T-cell (primary cell): ENCODE measurements at places on chromosomes 11 and 22.

DNA sequence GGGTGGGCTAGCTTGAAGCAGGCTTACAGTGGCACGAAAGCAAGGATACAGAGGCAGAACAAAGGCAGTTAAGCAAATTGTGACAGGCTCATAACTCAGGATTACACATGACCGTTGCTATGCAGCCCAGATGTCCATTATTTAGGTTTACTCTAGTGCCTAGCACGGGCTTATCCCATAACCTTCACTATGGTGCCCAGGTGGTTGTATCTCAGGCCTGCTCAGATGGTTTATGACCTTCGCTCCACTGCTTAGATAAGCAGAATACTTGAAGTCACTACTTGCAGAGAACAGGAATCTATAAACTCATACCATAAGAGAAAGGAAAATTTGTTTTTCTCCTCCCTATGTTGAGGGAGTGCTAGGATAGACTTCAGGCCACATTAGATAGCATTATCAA lies 9.0 kb downstream of the OR6M1 start:
- no peak for DNase-seq

GRCh38 chr22:46105494-46106278 lies 44.6 kb upstream of the PPARA start:
- DNase-seq = no peak

- no peak for DNase-seq
These were observed 296.9 kb downstream of the OPCML start for GRCh38 chr11:133235381-133235780.

- DNase-seq = no peak
These were observed 5.6 kb downstream of the DUSP18 start for GRCh38 chr22:30662040-30662439.

DNA sequence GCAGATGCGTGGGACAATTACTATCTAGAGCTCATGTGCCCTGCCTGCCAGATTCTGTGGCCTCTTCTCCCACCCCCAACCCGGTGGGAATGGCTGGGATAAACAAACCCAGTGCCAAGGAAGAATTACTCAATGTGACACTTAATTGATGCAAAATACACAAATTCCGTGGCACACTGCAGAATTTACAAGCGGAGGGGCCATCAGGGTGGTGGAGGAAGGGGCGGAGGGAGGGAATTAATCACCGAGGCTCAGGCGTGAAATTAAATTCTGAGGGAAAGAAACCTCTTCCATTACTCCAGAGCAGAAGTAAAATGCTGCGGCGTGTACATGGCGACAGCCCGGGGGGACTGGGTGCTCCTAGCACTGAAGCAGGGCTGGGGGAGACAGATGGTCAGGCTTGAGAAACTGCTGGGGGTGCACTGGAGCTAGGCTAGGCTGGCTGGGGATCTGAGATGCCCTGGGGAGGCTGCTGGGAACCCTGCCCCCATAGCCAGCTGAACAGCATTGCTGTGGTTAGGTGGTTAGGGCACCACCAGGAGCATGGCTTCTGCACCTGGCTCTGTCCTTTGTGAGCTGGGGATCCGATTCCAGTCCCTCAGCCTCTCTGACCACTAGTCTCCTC lies 200.6 kb downstream of the CEP164 start:
- DNase-seq = no peak

GRCh38 chr11:119380160-119380826 lies 1.2 kb downstream of the USP2 start:
- no peak for DNase-seq

- peak; percentile 87 for DNase-seq
These were observed 1.1 kb downstream of the MTFP1 start for GRCh38 chr22:30426388-30427353.

DNA sequence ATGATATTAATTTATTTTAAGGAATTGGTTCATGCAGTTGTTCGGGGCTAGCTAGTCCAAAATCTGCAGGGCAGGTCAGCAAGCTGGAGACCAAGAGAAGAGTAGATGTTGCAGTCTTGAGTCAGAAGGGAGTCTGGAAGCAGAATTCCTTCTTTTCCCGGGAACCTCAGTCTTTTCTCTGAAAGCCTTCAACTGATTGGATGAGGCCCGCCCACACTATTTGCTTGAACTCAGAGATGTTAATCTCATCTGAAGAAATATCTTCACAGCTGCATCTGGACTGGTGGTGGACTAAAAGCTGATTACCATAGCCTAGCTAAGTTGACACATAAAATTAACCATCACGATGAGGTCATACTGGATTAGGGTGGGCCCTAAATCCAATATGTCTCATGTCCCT lies 122.2 kb downstream of the COMMD9 start:
- no peak for DNase-seq

DNA sequence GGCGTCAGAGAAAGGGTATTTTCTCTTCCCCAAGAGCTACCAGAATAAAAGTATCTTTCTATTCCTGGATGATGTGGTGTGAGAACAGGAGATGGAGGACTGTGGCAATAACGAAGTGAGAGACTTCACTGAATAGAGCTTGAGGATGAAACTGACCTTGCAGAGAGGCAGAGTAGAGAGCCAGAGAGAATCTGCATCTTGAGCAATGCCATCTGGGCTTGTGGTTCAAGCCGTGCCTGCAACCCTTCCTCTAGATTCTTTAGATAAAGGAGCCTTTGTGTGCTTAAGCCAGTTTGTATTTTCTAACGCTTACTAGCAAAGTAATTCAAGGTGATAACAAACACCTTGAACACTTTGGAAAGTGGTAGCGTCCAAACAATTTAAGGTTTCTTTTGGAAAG lies 2.2 kb downstream of the ME3 start:
- no peak for DNase-seq

GRCh38 chr11:107413352-107413751 lies 44.3 kb downstream of the CWF19L2 start:
- no peak for DNase-seq

DNA sequence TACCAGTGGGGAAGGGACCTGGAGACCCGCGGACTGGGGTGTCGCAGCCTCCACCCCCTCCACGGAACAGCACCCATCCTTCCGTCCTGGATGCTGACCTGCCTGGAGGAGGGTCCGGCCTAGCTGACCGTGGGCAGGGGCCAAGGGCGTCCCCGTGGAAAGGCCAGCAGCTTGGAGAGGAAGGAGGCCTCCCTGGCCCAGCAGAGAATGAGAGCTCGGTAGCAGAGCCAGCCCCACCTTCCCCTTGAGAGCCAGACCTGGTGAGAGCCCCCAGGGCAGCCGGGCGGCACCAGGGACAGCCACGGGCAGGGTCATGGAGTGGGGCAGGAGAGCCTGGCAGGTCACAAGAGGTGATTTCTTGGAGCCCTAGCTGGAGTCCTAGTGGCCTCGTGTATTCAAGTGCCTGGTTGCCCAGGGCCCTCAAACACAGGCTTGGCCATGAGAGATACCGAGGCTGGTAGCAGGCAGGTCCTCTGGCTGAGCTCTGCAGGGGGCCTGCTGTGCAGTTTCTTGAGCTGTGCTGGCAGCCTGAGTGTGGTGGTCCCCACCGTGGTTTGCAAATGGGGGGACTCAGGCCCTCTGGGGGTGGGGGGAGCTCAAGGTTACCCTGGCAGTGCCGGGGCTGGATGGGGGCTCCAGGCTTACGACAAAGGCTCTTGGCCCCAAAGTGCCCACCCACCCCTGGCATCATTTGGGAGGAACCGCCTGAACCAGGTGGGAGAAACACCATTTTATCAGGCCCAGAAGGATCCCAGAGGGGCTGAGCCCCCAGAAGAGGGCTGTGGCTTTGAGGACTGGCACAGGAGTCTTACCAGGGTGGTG lies 7.6 kb downstream of the TSPAN32 start:
- DNase-seq = no peak

DNA sequence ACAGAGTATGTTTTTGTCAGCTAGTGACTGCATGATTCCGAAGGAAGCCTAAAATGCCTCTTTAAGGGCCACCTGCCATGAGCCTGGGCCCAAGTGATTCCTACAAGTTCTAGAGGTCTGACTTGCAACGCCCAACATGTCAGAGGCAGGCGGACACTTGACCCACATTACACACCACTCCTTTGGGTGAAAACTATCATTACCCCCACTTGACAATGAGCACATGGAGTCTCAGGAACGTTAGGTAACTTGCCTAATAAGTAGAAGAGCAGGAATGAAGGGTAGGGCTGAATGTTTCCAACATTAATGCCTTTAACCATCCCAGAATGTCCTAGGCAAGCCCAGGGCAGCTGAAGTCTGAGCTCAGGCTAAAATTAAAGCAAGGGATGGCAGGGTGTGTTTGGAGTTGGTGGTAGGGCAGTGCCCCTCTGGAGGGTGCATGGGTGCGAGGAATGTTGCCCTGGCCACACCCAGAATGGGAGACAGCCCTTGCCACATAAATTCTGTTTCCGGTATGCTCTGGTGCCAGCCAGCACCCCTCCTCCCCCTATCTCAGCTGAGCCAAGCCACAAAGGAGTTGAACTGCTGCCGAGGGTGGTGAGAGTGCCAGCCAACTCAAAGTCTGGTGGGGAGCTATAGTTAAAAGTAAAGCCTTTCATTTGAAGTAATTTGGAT lies 2.5 kb downstream of the PLAAT2 start:
- DNase-seq = peak; percentile 48

GRCh38 chr11:76221365-76221764 lies 15.1 kb upstream of the WNT11 start:
- no peak for DNase-seq

- DNase-seq = no peak
These were observed 45.9 kb upstream of the ARHGAP32 start for GRCh38 chr11:129237880-129238638.

DNA sequence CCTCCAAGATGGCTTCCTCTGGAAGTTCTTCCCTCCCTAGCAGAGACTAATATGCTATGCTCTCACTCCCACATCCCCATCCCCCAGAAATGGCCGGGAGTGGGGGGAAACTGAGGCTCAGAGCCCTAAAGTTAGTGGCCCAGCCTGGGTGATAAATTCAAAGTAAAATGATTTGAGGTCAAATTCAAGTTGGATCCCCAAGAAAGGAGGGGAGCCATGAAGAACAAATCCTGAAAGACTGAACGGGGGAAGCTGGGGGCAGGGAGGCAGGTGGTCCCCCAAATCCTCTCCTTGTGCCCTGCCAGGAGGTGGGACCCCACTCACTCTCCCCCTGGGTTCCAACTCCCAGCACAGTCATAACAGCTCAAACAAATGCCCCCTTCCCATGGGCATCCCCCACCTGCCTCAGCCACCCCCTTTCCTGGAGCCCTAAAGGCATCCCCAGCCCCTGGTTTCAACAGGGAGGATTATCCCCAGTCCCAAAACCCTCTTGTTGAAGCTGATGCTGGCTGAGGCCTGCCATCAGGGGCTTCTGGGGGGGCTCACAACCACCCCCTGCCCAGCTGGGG lies 1.1 kb downstream of the CBX6 start:
- no peak for DNase-seq

GRCh38 chr11:2566223-2567025 lies 121.6 kb downstream of the KCNQ1 start:
- DNase-seq = no peak

- no peak for DNase-seq
These were observed 3.3 kb upstream of the RCN1 start for GRCh38 chr11:32087597-32087996.

DNA sequence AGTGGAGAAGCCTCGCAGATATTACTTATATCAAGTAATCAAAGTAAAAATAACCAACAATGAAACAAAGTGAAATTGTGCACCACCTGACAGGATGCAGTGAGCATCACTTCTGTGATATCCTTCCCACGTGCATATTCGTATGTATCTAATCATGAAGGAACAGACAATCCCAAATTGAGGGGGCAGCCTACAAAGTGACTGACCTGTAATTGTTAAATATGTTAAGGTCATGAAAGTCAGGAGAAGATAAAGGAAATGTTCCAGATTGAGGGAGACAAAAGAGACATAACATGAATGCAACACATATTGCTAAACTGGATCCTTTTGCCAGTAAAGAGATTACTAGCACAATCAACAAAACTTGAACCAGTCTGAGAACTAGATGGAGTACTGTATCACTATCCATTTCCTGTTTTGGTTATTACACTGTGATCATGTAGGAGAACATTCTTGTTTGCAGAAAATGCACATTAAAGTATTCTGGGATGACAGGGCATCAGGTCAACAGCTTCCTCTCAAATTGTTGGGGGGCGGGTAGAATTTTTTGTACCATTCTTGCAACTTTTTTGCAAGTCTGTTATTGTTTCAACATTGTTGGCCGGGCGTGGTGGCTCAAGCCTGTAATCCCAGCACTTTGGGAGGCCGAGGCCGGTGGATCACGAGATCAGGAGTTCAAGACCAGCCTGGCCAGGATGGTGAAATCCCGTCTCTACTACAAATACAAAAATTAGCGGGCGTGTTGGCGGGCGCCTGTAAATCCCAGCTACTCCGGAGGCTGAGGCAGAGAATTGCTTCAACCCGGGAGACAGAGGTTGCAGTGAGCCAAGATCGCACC lies 2.0 kb downstream of the SBF2 start:
- DNase-seq = no peak

GRCh38 chr11:134398079-134398444 lies 14.0 kb downstream of the B3GAT1 start:
- no peak for DNase-seq

GRCh38 chr22:45964372-45964771 lies 12.6 kb downstream of the WNT7B start:
- no peak for DNase-seq

- no peak for DNase-seq
These were observed 12.2 kb downstream of the FADS3 start for GRCh38 chr11:61879152-61879551.

DNA sequence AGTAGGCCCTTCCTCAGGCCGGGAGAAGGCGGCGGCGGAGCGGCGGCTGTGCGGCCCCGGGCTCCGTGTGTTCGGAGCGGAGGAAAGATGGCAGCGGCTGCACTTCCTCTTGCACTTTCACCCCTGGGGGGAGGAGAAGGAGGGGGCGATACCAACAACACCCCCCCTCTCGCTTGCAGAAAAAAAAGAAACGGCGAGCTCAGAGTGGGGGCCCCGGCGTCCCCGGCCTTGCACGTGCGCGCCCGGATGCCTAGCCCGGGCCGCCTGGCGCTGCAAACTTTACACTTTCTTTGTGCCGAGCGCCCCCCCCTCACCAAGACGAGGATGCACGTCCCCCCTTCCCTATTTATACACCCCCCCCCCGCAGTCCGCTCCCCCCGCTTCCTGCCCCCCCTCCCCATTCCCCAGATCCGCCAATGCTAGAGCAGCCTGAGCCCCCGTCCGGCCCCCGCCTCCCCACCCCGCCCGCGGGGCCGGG lies at the start of gene PATZ1:
TSS of gene PATZ1 (minus strand) at position 92 of the 478 bp plus-strand sequence. CDS start 744 bp downstream, outside the sequence.
- DNase-seq = peak; percentile 85

DNA sequence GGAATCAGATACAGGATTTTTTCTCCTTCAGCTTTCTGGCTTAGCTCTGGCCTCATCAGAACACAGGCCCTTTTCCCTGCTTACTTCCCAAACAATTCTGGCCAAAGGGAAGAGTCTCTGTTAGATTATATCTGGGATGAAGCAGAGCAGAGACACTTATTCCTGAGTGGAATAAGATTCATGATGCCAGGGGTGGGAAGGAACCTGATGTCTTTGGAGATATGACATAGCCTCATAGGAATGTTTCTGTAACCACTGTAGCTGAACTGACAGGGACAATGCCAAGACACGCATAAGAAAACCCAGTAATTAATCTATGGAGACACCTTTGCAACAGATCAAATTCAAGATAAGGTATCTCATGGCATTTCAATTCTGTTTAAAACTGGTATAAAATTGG lies 177.1 kb upstream of the RAG2 start:
- DNase-seq = no peak
